Activated naive CD4-positive, alpha-beta T cell treated with anti-CD3 and anti-CD28 coated beads, Interleukin-2, amount 50 U/mL, for 72 hours (primary cell): ENCODE measurements at places on chromosomes 2 and 18. TPM values are rescaled to one million over a fixed set of nuclear protein-coding genes. Genes with fewer than 3 reads are reported as not detected.

DNA sequence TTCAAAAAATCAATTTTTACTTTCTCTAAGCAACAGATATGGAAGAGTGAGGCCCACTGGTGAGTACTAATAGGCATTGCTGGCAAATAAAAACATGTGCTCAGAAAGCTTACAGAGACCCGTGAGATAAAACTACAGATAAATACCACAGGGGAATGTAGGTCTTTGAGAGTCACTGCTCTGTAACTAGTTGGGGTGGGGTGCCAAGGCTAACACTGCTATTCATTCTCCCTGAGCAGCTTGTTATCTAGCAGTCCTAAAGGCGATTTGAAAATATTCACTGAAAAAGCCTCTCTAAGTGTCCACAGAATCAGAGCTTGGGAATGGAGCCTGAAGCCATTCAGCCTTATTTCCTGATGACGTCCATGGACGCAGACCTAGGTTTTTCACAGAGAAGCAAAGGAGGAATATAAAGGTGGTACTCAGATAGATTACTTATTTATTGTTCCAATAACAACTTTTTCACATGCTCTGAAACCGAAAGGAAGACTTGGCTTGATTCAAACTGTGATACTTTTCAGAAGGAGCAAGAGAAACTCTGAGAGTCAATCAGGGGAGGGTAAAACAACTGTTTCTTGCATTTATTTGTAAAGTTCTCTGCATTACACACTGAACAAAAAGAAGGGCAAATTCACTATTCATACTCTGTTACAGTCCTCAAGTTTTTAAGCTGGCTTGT lies 188.4 kb downstream of the PPP1R1C start:
- no peak for DNase-seq

DNA sequence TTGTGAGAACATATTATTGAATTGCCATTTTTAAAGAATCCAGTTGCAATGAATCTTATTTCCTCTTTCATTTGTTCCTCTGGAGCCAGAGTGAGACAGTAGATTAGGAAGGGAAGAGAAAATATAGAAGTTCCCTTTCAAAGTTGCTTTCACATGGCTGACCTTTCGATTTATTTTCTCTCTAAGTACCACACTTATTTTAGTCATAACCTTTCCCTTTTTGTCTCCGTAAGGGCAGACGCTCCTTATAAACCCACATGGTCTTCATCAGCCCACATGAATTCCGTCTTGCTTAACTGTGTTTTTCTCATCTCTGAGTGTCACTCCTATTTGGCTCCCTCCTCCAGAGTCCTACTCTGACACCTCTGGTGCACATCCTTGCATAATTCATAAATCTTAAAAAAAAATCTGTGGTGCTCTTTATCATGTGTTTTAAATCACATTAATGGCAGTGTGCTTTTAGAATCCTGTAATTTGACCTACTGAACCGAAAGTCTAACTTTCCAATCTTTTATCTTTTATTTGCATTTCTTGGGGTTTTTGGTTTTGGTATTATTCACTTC lies 38.5 kb upstream of the ZNF396 start:
- no peak for DNase-seq

DNA sequence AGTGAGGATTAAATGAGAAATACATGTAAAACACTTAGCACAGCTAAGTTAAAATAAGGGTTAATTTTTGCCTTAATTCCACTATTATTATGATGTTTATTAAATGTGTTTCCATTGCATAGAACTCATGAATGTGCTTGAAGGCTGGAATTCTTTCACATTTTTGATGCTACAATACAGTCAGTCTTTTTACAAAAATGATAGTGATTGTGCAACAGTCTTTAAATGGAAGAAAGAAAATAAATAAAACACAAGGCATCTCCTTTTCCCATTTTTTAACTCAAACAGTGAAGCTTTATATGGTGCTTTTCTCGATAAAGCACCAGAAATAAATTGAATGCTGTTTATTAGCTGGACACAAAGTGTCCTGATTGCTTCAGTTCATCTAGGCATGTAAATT lies 123.9 kb downstream of the MAP2 start:
- DNase-seq, result no peak

DNA sequence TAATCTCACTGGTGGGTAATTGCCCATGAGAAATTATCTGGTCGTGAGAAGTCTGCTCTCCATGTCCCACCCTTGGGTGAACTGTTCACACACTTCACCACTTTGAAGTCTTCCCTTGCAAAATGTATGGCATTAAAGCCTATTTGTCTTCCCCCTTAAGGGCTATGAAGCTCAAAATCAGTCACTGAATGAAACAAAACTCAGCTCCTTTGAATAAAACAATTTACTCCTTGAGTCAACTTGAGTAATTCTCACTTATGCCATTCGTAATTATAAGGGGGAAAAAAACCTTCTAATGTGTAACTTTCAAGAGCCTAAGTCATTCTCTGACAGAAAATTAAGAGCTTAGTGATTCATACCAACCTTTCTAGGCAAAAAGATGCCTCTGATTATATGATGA lies 48.8 kb upstream of the REL start:
- no peak for DNase-seq

DNA sequence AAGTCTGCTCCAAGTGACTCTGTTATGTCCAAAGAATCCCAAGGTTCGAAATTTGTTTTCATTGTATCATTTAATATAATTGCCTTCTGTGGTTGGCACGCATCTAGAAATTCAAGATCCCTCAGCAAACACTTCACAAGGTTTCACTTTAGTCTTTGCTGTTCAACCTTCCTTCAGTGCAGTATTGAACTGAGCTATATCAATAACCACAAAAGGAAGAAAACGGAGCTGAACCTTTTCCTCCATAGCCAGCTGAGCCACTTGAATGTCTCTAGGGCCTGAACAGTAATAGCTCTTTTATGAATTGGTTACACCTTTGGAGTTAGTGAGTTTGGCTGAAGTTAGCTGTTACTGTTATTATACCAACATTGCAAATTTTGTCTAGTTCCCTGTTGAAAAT lies 357.7 kb upstream of the HNRNPA3 start:
- no peak for DNase-seq

DNA sequence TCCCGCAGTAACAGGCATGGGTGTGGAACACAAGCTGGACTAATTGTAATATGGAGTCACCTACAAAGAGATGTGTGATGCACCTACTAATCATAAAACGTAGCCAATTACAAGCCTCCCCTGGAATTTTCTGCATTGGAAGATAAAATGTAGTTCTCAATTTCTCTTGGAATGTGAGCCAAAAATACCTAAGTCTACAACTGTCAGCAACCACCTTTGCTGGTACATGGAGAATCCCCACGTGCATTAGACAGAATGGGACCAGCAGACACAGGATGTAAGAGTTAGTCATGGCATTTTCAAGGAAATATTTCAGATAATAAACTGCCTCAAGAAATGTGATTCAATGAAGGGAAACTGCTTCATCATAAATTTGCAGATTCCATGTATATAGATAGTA lies 85.6 kb upstream of the DCC start:
- no peak for DNase-seq

GRCh38 chr2:191959209-191959608 lies 112.3 kb upstream of the CAVIN2 start:
- no peak for DNase-seq

DNA sequence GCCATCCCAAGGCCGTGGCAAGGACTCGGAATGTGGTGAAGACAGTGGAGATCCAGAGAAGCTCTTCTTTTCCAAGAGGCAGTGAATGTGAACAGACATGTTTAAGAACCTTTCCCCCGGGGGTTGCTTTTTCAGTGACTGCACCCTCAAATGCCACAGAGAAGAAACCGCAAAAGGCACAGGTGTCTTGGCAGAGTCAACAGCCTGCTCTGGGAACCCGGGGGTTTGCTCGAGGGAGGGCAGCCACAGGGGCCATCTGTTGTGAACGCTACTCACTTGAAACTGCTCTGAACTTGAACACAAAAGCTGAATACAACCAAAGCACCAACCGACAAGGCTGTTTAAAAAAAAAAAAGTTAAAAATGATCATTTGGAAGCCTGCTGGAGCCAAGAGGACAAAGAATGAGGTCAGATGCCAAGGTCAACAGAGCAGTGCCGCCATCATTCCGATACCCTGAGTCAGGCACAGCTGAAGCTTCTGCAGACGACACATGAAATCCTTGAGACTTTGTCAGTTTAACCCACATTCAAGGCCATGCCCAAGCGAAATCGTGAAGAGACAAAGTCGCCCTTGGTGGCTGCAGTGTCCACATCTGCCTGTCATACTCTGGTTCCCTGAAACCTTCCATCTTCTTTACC lies 47.4 kb downstream of the PSMG2 start:
- DNase-seq, result peak; percentile 13

GRCh38 chr2:9264301-9264700 lies 57.7 kb downstream of the ASAP2 start:
- DNase-seq, result no peak

GRCh38 chr2:57834666-57835065 lies 211.9 kb upstream of the VRK2 start:
- no peak for DNase-seq

DNA sequence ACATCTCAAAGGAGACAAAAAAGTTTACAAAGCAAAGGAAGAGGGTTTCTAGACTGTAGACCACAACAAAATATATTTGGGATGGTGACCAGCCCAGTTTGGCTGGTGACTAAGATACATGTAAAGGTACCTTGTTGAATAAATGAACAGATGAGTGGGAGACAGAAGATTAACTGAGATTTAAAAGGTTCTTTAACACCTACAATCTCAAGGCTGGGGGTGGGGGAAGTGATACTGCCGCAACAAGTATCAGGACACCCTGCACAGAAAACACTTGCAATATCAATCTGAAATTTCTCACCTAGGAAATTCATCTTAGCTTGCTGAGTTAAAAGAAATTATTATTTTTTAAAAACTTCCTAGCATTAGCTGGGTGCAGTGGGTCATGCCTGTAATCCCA lies 8.3 kb downstream of the RNF149 start:
- no peak for DNase-seq

- no peak for DNase-seq
These were observed 155.6 kb downstream of the QPCT start for GRCh38 chr2:37500031-37500430.

GRCh38 chr2:135252805-135253458 lies 200.8 kb downstream of the RAB3GAP1 start:
- no peak for DNase-seq

GRCh38 chr18:8654503-8655451 lies 45.5 kb downstream of the RAB12 start:
- no peak for DNase-seq

DNA sequence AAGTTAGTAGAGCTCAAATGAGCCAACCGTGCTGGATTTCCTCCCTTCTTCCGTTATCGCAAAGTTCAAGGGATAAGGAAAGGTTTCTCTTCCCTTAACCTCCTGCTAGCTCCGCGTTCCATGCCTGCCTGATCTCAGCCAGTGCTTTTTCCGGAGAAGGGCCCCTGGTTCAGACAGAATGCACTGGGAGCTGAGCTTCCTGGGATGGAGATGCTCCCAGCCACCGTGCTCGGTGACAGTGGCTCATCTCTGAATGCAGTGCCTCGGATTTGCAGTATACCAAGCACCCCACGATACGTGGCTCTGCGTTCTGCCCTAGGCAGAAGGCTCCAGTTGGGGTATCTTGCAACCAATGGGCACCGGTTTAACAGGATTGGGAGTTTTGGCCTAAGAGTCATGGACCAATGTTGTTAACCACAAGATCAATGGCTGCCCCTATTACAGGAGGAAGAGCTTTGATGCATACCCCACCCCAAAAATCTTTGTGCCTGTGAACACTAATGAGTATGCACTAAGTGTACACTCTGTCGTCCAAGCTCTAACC lies 876 bp downstream of the CNTNAP5 start:
- DNase-seq, result no peak

GRCh38 chr2:234789556-234790325 lies 162.1 kb upstream of the SH3BP4 start:
- DNase-seq, result no peak

DNA sequence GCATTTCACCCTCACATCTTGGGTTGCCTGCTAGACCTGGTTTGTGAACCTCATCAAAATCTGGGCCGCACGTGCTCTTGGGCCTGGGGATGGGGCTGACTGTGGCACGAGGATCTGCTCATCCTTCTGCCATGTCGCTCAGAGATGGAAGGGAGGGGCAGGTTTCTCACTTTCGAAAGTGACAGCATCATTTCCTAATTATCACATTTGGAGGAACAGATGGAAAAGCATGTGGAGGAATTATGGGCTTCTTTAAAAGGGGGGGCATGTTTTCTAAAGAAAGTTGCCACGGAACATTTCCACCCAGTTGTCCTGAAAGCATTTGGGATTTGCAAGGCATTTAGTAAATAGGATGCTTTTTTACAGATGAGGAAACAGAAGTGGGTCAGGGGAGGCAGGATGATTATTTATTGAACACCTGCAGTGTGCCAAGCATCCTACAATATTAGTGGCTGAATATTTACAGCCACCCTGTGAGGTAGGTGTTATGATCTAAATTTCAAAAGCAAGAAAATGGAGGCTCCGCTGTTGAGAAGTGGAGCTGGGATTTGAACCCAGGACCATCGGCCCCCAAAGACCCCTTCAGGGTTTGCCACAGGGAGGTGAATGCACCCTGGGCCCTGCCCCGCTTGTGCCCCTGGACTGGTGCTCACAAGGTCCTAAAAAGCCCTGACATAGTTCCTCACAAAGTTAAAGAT lies 104.2 kb upstream of the MYCN start:
- DNase-seq, result no peak

DNA sequence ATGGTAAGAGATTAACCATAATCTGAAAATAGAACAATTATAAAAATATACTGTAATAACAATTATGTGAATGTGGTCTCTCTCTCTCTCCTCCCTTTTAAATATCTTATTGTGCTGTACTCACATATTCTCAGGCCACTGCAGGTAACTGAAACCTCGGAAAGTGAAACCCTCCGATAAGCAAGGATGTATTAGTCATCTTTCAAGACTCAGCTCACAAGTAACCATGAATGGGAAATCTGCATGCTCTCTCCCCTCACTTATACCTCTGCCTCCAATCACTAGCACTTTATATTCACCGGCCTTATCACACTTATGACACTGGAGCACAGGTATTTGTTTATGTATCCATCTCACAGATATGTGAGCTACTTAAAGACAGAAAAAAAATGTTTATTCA lies 139.7 kb downstream of the LRP2 start:
- no peak for DNase-seq

DNA sequence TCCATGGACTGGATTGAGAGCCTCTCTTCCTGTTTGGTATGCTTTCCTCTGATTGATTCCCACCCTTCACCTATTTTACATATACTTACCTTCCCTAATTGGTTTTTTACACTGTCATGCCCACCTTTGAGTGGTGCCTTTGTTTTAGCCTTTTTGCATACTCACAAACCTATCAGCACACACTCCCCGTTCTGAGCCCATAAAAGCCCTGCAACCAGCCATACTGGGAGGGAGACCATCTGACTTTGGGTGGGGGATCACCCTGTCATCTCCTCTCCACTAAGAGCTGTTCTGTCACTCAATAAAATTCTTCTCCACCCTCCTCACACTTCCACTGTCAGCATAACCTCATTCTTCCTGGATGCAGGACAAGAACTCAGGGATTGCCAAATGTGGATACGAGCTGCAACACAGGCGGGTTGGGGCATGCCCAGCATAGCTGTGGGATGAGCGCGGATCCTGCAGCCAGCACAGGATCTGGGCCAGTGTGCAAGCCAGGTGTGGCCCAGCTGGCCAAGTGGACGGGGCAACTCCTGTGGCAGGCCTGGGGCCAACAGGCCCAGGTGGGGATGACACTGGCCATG lies 9.4 kb upstream of the MOB1A start:
- DNase-seq, result no peak

The OSBPL1A gene
- total RNA-seq, result 5.4 TPM

The GTF2A1L gene
- total RNA-seq, result not detected

The SCN7A gene
- total RNA-seq, result not detected

The ACVR2A gene
- 6.8 TPM for total RNA-seq

The FARP2 gene
- total RNA-seq, result 24.0 TPM

The CYP27C1 gene
- not detected for total RNA-seq

The LYG1 gene
- total RNA-seq, result 0.91 TPM

The SLC38A11 gene
- total RNA-seq, result not detected
